Brain pericyte (primary cell): ENCODE measurements at places on chromosomes 5 and 9.
A peak's percentile ranks its signal among the peaks of the same experiment; 100 is the strongest.

DNA sequence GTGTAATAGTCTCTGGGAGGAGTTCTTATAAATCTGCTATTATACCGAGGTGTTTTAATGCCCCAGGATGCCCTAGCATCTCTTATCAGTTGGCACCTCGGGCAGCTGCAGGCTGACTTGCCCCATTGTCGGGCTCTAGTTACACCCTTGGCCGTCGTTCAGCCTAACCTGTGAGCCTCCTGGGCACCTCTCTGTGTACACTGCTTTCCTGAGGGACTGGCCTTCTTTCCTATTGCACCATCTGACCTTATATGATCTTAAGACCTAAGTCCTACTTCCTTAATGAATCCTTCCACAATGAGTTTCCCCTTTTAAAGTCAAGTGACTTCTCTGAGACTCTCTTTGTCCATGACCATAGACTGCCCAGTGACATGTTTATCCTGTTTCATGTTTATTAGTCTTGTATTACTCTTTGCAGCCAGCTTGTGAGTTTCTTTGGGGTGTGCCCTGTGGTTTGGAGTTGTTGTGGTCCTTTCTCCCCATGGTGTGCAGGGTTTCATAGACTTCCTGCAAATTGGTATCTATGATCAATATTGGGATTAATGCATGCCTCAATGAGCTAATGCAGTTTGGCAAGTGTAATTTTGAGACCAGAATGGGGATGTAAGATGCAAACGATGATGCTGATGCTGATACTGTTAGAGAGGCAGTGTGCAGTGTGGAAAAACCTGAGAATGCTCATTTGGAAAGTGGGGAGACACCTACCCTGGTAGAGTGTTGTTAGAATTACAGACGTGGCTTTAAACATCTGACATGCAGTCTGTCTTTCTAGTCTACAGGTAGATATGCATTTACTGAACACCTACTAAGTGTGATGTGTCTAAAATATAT is 4.9 kb downstream of the DAPK1 start:
- no peak for DNase-seq

DNA sequence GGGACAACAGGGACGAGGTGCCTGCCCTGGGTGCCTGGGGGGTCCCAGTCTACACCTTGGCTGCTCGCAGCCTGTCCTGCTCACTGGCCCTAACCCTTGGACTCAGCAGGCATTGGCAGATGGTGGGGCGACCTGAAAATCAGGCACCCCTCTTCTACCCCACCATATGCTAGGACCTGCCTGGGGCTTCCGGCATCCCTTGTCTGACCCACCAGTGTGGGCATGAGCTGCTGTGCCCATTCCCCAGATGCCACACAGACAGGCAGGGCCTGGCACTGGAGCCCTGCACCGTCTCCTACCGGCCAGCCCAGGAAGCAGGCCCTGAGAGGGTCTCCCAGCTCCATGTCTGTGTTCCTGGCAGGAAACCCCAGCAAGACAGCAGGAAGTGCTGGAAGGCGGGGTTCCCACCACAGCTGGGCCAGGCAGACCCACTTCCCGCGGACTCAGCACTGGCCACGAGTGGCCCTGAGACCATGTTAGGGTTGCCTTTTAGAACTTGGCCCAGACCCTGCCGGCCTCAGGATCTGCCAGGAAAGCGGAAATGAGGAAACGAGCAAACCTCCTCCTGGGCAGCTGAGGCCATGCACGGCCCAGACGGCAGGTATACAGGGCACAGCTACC is 3.1 kb downstream of the NINJ1 start:
- DNase-seq: no peak

DNA sequence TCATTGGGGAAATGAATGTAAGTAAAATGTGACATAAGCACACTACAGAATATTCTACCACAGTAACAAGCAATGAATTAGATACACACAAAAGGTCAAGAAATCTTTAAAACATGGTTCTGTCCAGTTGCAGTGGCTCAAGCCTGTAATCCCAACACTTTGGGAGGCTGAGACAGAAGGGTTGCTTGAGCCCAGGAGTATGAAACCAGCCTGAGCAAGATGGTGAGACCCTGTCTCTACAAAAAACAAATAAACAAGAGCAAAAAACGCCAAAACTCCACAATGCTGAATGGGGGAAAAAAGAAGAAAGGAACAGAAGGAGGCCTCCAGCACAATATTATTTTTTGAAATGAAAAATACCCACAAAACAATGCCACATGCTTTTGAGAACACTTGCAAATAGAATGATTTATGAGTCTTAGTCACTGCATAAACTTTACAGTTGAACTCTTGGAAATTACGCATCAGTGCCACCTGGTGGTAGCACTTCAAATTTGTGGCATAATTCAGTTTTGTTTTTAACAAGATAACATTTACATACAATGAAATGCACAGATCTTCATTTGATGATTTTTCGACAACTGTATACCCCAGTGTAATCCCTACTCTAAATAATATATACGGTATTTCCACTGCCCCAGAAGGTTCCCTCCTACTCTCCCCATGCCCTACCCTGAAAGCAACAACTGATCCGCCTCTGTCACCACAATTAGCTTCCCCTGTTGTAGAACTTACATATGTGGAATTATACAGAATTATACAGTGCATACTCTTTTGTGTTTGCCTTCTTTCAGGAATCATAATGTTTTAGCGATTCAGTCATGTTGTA is 14.4 kb upstream of the SPINK4 start:
- peak; percentile 36 for DNase-seq

DNA sequence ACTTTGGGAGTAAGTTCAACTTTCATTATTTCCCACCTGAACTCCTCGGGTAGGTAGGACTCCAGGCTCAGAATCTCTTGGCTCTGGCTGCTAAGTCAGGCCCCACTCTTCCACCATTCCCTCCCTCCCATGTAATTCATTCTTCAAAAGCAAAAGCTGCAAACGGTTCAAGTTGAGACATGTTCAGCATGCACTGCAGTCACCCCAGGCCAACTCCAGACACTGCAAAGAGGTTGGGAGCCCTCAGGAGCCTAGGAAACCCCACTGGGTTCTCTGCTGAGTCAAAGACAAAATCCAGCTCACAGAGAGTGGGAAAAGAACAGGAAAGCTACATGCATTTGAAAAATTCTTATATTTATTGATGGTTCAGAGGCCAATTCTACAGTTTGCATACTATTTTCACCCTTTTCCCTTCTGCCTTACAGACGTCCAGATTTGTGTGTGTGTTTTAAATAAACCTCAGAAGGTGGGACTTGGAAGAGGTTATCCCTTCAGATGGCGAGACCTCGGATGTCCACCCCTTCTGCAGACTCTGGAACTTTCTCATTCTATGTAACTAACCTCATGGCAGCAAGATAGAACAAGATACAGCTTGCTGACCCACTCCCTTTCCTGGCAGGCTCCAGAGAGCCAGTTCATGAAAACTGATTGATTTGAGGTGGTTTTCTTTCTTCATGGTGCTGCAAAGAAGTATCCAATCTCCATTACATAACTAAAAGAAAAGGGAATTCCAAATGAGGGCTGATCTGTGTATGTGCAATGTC is 65.7 kb upstream of the EQTN start:
- DNase-seq: no peak

GRCh38 chr9:114631166-114631565 is 20.1 kb downstream of the TMEM268 start:
- no peak for DNase-seq

DNA sequence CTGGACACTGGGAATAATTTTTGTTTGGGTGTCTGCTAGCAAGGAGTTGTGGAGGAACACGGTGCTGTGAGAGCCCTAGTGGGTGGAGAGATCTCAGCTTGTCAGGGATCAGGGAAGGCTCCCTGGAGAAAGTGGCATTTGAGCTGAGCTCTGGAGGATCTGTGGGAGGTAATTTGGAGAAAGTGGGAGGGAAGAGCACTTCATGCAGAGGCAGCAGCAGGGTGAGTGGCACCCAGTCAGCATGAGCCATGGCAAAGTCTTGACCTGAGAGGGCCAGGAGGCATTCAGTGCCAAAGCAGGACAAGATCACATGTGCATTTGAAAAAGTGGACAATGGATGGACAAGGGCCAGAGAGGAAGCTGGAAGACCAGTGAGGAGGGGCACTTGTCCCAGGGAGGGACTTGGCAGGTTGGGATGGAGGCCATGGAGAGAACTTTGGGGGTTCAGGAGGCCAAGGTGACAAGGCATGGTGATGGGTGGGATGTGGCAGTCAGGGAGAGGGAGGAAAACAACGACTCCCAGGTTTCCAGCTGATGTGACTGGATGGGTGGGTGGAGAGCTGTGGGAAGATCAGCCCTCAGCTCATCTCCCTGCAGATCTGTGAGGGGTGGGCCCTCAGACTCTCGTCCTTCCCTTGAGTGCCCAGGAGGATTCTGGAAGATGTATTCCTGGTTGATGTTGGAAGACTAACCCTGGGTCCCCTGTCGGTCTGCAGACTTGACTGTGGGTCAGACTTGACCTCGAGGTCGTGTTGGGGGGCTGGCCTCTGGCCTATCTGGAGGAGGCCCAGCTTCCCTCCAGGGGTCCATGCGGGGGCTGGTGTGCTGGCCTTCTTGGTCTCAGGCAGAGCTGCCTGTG is 68.9 kb upstream of the PITX1 start:
- no peak for DNase-seq

GRCh38 chr5:55713871-55714270 is 1.7 kb upstream of the SLC38A9 start:
- DNase-seq: no peak

GRCh38 chr9:92882276-92882675 is 4.4 kb upstream of the ZNF484 start:
- no peak for DNase-seq

GRCh38 chr5:129687941-129688340 is 60.0 kb upstream of the MINAR2 start:
- DNase-seq: no peak

DNA sequence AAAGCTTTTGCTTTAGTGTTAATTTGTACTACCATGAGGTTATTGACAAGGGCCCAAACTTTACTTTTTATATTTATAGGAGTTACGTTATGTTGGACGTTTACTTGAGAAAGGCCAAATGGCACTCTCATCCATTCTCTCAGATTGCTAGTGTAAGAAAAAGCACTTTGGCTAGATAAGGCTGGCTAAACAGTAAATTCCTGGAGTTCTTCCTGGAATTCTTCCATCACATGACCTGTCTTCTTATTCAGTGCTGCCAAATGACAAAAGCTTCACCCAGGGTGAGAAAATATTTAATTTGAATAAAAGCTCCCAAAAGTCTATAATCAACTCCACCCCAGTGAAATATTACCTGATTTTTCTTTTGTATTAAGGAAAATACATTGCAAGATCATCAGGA is 1568.9 kb upstream of the ACO1 start:
- DNase-seq: no peak

DNA sequence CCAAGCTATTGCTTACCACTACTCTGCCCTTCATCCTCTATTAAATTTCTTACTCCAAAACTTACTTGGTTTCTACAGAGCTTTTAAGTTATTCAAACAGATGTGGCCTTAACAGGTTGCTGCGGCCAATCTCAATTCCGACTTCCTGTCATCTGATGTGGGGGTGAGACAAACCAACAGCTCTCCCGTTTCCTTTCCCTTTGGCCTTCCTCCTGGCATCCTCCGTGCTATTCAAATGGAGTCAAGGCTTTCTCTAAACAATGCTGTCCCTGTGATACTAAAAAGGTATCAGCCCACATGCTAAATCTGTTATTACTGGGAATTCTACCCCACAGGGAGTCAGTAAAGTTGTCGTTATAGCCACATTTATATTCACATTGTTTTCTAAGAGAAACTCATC is 11.8 kb downstream of the RBM18 start:
- DNase-seq: no peak

DNA sequence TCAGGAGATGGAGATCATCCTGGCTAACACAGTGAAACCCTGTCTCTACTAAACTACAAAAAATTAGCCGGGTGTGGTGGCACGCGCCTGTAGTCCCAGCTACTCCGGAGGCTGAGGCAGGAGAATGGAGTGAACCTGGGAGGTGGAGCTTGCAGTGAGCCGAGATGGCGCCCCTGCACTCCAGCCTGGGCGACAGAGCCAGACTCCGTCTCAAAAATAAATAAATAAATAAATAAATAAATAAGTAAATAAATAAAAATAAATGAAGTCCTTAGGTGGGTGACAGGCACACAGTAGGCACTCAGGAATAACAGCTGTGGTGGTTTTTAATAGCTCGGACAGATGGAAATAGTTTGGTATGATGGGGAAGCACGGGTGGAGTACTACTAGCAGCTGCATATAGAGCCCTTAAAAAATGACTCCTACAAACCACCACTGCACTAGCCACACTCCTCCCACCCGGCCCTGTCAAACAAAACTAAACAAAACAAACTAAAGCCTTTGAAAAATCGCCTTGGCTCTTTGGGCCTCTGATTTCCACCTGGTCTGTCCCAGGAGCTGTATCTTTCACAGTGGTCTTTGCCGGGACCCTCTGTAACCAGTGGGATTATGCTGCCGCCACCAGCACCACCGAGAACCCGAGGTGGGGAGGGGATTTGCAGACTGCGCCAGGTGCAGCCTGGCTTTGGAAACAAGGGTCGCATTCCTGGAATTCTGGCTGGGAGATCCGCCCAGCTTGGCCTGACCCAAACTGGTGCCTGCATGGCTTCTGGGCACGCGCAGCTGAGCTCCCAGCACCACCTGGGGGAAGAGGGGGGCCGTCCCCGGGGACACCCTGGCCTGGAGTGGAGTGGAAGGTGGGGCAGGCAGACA is 5.1 kb upstream of the WDR5 start:
- DNase-seq: no peak

- no peak for DNase-seq
Measured at GRCh38 chr9:99085949-99086948, 18.7 kb upstream of the TGFBR1 start.

GRCh38 chr5:112412346-112412745 is 6.7 kb downstream of the EPB41L4A start:
- DNase-seq: no peak
